ENCODE measurements at places on chromosomes 7 and 10.

GRCh38 chr10:112333452-112333851, 40.5 kb upstream of the ACSL5 start:
- no peak for DNase-seq

GRCh38 chr7:83617858-83618257, 31.1 kb downstream of the SEMA3E start:
- DNase-seq = no peak

GRCh38 chr10:110426294-110427181, 71.2 kb upstream of the DUSP5 start:
- no peak for DNase-seq

DNA sequence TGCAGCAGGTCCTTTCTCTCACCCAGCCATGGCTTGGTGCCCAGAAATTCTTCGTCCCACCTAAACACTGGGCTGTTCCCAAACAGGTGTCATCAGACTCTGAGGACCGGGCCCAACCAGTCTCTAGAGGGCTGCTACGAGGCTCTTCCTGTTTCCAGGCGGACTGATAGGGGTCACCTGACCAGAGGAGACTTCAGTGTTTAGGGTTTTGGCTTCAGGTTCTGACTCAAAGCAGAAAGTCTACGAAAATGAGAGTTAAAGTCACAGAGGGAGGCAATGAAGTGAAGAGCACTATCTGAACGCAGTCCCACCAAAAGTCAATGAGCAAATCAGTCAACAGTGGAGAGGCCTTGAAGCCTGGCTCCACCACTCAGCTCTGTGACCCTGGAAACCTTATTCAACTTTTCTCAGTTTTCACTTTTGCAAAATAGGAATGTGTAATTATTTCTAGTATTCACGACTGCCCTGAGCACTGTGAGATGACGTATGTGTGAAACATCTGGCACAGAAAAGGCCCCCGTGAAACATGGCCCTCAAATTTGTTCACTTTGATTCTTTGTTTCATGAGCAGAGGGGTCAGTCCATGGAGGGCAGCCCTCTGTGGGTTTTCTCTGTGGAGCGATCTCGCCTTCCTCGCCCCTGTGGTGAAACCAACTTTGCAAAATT, 189.9 kb upstream of the PDE1C start:
- DNase-seq = no peak

- DNase-seq = no peak
Observed at GRCh38 chr10:132232023-132232951, 45.5 kb downstream of the DPYSL4 start.

GRCh38 chr7:77536413-77537135, 521 bp upstream of the PTPN12 start:
- DNase-seq = peak; percentile 96

- DNase-seq = no peak
Observed at GRCh38 chr10:99143011-99143410, 92.6 kb downstream of the HPSE2 start.

- no peak for DNase-seq
Observed at GRCh38 chr7:101795461-101795860, 22.0 kb upstream of the CUX1 start.

DNA sequence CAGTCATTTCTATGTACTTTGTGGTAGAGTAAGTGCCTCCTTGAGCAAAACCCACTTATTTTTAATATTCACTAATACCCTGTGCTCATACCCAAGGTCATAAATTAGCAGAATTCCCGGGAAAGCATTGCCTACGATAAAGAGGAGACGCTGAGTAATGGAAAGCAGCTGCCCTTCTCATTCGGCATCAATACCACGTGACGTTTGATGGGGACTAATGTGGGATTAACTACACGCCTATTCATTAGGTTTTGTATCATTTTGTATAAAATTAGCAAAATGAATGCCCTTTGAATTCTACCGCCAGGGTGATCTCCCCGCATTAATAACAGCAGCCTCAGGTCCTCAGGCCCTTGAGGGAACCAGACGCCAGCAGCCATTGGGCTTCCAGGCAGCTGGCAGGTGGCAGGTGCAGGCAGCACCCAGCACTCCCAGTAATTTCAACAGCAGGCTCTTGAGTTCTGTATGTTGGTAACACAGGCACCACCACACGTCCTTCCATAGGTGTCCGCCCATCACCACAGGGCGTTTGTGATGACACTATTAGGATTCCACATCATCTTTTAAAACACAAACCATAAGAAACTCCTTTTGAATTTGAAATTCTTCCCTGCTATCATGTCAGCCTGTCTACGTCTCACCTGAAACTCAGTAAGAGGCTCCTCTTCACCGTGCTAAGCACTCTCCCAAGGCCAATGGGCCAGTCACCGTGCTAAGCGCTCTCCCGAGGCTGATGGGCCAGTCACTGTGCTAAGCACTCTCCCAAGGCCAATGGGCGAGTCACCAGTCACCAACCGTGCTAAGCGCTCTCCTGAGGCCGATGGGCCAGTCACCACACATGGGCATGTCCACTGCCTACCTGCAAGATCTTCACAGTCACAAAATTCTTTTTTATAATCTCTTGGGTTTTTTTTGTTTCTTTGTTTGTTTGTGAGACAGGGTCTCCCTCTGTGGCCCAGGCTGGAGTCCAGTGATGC, 509.4 kb downstream of the PTPRN2 start:
- no peak for DNase-seq
